ENCODE measurements at places on chromosomes 7 and 10.

DNA sequence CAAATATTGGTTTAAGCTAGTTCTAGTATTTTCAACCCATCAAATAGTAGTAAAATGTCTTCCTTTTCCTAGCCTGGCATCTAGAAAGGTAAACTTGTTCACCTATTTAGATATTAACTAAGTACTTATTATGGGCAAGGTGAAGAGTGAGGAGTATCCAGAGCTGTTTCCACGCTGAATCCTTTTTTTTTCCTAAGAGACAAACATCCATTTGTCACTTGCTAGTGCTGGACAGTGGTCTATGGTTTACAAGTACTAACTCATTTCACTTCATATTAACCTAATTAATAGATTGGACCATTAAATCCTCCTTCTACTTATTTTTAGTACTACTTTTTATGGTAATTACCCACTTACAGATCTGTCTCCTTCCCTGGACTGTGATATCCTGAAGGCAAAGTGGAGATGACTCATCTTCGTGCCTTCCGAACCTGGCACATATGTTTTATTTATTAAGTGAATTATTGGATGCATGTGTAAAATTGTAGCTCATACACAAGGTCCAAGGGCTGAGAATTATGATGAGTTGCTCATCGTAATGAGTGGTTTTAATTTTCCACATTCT, 159.6 kb upstream of the IGFBP3 start:
- ATAC-seq = no peak

GRCh38 chr10:116775488-116776400, 33.4 kb upstream of the HSPA12A start:
- ATAC-seq = no peak

DNA sequence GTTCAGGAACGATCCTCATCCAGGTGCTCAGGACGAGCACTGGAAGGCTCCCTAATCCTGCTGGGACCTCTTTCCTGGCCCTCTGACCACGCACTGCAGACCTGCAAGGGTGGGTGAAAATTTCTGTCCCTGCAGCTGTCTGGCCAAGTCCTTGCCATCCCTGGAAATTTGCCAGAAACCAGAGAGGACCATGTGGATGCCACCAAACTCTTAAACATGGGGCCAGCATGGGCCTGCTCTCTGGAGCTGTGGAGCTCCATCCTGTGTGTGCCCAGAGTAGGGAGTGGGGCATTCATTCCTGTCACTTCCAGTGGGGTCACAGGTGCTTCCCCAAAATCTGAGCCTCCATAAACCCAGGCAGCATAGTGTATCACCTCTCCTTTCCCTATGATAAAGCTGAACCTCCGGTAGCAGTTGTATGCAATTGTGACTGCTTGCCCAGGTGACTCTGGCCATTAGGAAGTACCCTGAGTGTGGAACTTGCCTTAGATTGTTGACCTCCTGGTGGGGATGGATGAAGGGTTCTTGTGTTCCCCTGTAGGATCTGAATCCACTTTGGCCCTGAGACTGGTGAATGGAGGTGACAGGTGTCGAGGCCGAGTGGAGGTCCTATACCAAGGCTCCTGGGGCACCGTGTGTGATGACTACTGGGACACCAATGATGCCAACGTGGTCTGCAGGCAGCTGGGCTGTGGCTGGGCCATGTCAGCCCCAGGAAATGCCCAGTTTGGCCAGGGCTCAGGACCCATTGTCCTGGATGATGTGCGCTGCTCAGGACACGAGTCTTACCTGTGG, 57.1 kb downstream of the DMBT1 start:
- ATAC-seq = no peak

- ATAC-seq = no peak
Observed at GRCh38 chr7:20107582-20107981, 109.6 kb downstream of the MACC1 start.

DNA sequence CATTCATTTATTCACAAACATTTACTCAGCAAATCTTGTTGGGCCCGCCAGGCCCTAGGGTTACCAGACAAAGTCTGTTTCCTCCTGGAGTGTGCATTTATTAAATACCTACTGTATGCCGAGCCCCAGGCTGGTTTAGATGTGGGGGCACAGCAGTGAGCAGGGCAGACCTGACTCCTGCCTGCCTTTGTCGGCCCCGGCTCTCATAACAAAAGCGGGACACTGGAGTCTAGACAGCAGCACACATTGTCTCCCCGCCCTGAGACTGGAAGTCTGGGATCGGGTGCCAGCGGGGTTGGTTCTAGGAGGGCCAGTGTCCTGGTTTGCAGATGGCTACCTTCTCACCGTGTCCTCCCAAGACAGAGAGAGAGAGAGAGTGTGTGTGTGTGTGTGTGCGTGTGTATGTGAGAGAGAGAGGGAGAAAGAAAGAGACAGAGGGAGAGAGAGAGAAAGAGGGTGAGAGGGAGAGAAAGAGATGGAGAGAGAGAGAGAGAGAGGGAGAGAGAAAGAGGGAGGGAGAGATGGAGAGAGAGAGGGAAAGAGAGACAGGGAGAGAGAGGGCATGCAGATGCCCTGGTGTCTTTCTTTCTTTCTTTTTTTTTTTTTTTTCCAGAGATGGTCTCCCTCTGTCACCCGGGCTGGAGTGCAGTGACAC, 25.9 kb downstream of the ELFN1 start:
- no peak for ATAC-seq

- no peak for ATAC-seq
Observed at GRCh38 chr7:10707519-10707918, 266.2 kb upstream of the PHF14 start.

DNA sequence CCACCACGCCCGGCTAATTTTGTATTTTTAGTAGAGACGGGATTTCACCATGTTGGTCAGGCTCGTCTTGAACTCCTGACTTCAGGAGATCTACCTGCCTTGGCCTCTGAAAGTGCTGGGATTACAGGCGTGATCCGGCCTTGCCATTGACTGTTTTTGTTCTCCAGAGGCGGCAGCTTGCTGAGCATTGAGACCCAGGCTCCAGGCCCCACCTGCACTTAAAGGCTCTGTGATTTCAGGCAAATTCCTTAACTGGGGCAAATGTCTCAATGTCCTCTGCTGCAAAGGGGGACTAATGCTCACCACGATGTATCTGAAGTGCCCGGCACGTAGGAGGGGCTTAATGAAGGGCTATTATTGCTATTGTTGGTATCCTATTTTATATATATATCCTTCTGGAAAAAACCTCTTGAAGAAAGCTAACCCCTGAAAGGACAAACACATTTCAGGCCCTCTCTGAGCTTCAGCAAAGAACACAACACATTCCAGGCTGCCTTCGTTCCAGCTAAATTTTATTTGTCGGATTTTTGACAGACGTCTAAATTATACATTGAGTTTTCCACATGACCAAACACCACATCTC, 29.0 kb downstream of the TRIM8 start:
- ATAC-seq = no peak

- ATAC-seq = no peak
Observed at GRCh38 chr10:121096617-121097431, 245.7 kb downstream of the WDR11 start.

- no peak for ATAC-seq
Observed at GRCh38 chr10:69730251-69731156, 71.2 kb upstream of the COL13A1 start.

- ATAC-seq = no peak
Observed at GRCh38 chr10:112184052-112184371, 447 bp upstream of the GPAM start.

GRCh38 chr7:101179117-101179516, 976 bp downstream of the NAT16 start:
- no peak for ATAC-seq

DNA sequence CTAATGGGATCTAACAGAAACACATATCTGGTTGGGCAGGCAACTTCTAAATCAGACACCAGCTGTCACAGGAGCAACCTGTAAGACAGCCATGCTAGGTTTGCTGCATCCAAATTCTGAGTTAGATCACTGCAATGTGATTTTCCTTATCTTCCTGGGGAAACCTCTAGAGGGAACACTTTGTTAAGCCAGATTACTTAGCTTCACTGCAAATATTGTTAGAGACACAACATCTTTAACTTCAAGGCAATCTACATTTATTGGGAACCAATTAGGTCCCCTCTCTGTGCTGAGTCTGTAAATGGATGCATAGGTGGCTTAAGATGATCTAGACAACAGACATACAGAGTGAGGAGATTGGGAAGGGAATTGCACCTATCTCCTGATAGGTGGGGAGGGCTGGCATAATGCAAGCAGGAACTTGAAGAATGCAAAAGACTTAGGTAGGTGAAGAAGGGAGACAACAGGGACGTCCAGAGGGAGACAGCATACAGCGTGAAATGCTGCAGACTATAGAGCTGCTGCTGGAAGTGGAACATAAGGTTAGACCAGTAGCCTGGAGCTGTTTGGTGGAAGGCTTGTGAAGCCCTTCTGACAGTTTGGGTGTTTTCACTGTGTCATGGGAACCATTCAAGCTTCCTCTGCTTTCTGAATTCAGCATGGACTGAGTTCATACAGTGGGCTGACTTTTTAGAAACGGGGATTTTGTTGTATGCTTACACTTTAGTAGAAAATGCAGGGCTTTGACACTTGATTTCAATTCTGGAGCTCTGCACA, 109.8 kb upstream of the ELMO1 start:
- ATAC-seq = no peak

DNA sequence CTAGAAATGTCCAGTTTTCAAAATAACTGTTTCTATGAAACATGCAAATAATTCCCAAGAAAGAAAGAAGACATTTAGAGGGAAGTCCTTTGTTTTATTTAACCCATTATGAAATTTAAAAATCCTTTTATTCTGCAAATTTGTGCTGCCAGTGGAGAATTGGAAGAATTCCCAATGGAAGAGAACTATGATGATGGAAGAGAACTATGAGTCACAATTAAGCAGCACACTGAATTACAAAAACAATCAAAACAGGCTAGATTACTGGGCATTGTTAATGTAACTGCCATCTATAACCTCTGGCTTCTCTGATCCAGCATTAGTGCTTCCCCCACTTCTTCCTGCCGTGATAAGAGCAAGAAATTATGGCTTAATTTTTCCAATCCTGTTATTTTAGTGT, 126.2 kb upstream of the FEZF1 start:
- ATAC-seq = no peak

GRCh38 chr7:128102490-128103291, 71.5 kb upstream of the LRRC4 start:
- no peak for ATAC-seq

DNA sequence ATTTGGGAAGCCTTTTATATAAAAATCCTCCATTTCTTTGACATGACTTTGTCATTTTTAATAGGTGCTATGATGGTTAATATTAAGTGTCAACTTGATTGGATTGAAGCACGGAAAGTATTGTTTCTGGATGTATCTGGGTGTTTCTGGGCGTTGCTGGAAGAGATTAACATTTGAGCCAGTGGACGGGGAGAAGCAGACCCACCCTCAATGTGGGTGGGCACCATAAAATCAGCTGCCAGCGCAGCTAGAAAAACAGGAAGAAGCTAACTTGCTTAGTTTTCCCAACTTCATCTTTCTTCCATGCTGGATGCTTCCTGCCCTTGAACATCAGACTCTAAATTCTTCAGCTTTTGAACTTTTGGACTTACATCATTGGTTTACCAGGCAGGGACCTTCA, 1003.0 kb downstream of the SORCS3 start:
- ATAC-seq = no peak

- peak; percentile 71 for ATAC-seq
Observed at GRCh38 chr10:54441275-54441674, 359.8 kb downstream of the PCDH15 start.

DNA sequence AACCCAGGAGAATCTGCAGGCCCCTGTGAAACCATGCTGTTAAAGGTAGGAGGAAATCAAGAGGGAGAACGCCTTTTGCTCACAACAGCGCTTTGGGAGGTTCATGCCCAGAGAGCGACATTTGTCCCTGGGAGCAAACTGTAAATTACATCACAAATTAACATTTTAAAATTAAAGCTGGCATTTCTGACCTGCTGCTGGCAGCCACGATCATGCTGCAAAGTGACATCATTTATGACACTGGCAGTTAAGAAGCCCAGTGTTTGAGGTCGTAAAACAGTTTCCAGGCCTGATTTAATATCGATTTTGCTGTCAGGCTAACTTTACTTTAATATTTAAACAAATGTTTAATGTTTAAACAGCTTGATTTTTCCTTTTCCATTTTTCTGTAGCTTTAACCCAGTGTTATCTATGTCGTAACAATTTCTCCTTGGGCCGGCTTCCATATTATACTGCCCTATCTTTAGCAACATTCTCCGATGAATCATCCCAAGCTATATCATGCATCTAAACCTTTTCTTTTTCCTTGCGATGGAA, 86.5 kb upstream of the NPVF start:
- ATAC-seq = no peak

DNA sequence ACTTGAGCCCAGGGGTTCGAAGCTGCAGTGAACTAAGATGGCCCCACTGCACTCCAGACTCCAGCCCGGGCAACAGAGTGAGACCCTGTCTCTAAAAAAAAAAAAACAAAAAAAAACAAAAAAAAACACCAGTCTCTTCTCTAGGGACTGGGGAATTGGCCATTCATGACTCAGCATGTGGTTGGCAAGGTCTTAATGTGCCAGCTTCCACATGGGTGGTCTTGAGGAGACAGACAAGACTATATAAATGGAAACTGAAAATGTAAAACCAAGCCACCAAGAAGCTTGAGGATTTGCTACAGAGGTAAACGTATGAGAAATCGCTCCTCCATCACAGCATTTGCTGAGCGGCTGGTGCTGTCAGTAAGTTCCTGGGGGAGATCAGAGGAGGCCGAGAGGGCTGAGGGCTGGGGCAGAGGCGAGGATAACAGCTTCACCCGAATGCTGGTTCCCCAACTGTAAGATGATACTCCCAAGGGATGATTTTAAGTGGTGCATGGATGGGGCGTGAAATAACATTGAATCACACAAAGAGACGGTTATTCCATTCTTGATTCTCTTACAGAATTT, 128.7 kb downstream of the C10orf105 start:
- no peak for ATAC-seq

DNA sequence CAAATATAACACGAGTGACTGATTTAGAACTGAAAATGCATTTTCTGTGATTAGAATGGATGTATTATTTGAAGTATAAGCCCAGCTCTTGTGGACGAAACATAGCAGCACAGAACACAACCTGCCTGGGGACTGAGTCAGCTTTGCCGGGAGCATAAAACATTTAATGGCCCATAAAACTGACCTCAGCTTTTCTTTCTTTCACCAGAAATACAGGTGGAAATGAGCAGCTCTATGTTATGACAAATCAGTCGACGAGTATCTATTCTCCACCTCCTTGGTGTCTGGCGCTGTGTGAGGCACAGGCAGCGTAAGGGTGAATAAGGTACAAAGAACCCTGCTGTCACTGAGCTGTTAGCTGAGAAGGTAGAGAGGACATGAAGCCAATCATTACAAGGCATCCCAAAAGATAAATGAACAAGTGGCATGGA, 471.6 kb upstream of the AKR1E2 start:
- ATAC-seq = peak; percentile 51

GRCh38 chr7:91276909-91277308, 12.7 kb downstream of the FZD1 start:
- ATAC-seq = no peak

DNA sequence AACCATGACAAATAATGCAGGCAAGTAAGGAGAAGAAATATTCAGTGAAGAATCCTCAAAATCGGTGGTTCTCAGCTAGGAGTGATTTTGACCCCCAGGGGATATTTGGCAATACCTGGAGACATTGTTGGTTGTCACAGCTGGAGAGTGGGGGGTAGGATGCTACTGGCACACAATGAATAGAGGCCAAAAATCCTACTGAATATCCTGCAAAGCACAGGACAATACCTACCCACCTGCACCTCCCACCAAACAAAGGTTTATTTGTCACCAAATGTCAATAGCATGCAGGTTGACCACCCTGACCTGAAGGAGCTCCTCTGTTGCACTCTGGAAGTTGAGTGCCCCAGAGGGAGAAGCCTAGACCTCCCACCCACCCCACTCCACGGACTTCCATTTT, 1028.6 kb downstream of the CNTNAP2 start:
- no peak for ATAC-seq

All from motor neuron (in vitro differentiated cells).